ENCODE measurements at places on chromosomes 4 and X.

GRCh38 chr4:53558065-53558801 is 33.1 kb downstream of the LNX1 start:
- DNase-seq, result no peak

GRCh38 chr4:134510544-134510943 is 309.0 kb upstream of the PABPC4L start:
- no peak for DNase-seq

GRCh38 chr4:86775061-86775460 is 74.1 kb downstream of the SLC10A6 start:
- no peak for DNase-seq

GRCh38 chr4:93359586-93359985 is 469.0 kb upstream of the ATOH1 start:
- DNase-seq, result no peak

DNA sequence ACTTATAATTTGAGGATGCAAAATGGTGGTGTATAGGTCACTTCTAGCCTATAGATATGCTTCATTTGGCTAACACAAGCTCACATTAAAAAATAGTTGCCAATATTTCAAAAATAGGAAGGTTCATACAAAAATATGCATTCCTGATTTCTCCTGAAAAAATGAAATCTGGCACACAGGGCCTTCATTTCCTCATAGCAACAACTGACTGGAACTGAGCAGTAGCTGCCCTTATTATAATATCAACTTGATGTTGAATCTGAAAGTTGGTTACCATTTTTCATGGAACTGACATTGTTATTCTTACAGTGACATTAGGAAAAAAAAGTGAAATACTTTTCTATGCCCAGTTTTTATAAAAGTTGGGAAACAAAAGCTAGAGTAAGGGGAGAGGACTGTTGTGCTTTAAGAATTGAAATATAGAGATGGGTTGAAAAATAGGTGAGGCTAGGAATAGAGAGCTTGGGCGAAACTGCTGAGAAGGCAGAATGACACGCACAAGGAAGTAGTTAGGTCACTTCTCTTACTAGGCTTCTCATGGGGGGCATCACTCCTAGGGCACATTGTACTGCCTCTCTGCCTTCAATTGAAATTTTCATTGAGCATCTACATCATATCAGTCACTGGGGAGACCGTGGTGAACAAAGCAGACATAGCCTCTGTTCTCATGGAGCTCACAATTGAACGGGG is 43.1 kb upstream of the C1GALT1C1 start:
- no peak for DNase-seq

- no peak for DNase-seq
These were observed 19.6 kb downstream of the FUNDC2 start for GRCh38 chrX:155046129-155046810.

DNA sequence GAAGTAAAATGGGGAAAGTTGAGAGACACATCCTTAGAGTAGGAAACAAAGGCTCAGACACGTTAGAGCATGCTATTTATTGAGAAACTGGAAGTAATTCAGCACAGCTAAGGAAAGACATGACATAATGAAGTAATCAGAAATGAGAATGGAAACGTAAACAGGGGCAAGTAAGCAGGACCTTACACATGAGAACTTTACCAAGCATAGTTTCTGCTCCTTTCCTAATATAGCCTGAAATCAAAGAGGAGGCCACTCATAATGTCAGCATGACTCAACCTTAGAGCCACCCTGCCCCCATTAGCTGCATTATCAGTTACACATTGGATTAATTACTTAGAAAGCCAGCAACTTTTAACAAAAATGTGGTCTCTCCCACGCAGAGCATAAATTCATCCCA is 558.3 kb upstream of the GRIA3 start:
- DNase-seq, result no peak

- DNase-seq, result no peak
These were observed 2.7 kb upstream of the ITM2A start for GRCh38 chrX:79369871-79370270.

DNA sequence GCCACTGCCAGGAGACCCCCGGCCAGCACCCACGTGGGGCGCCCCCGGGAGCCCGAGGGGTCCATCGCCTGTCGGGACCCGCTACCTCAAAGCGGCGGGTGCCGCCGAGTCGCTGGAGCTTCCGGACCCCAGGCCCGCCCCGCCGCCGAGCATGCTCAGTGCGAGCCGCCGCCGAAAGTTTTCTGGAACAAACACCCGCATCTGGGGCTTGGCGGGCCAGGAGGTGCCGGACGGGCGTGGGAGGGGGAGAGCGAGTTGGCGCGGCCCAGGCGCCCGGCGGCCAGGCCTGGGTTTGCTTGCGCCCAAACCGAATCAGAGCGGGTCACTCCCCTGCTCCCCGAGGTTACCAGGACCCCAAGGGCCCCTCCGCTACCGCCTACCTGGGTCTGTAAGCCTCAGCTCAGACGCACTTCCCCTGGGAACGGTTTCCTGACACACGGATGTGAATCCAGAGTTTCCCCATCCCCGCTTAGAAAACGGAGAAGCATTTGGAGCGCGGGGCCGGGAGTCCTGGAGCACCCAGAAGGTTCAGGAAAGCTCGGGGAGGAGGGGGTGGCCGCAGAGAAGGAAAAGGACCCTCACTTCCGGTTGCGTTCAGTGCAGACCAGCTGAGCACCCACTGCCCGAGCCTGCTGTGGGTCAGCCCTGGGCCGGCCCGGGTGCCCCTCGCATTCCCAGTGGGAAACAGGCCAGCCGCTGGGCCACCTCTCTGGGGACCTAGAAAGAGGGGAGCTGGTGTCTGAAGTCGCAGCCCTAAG is at the start of gene EVC2:
Gene EVC2 (minus strand): TSS at position 111 of the 758 bp plus-strand sequence. CDS start 46 bp downstream, at position 65.
- peak; percentile 16 for DNase-seq

DNA sequence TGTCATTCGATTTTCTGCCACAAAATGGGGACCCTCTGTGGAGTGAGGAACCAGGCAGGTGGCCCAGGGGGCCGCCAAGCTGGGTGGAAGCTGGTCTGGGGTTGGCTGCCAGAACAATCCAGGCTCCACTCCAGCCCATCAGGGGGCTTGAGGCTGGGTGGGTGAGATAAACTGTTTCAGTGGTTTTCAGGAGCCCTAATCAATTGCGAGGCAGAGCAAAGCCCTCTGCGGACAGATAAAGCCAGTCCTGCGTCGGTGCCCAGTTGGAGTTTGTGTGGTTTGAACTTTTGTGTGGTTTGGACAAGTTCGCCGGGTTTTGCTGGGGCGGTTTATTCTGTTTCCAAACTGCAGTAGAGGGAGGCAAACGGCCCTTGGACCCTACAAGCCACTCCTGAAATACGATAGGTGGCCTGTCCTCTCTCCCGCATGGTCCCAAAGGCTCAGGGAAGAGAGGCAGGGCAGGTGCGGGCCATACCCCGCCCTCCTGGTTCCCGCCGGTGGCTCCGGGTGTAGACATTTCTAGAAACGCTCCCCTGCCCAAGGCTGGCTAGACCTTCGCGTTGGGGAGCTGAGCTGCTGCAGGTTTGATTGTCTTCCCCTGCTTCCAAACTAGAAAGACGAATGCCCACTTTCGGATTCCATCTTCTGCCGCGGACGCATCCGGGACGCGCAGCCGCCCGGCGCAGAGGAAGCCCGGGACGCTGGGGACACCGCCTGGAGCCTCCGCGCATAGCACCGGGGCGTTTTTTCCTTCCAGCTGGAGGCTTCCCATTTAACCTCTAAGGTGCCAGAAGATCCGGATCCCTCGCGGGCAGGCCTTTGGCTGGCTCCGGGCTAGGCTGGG is 169.0 kb upstream of the BCOR start:
- DNase-seq, result peak; percentile 16

DNA sequence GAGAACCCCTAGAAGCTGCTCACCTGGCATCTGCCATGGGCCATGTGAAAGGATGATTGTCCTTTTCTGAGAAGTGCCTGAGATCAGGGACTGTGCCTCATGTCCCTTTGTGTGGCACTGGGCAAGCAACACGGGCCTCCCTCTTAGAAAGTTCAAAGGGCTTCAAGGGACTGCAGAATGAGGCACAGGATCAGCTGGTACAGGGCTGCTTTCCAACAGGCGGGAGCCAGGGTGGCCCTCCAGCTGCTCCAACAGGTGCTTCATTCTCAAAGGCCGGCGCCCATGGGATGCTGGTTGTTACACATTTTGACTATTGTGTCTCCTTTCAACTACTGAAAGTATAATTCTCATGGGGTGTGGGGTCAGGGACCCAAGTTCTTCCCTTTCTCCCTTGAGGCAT is 114.7 kb downstream of the ENPP6 start:
- no peak for DNase-seq
